ENCODE measurements at places on chromosomes 7 and 10. TPM values are rescaled to one million over a fixed set of nuclear protein-coding genes. Genes with fewer than 3 reads are reported as not detected.

DNA sequence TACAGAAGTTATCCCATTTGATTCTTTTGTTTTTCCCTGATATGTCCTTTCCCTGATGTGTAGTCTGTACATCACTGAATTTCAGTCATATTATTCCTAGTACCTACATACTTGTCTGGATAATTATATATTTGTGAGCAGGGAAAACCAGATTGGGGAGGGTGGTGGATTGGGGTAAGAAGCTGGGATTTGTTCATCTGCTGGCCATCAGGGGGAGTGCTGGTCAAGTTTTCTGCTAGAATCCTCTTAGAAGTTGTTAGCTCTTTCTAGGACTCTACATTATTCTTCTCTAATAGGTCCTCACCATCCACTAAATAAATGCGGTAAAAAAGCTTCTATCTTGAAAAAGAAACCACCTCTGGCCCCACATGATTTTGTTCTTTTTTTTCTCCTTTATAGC lies 232.7 kb upstream of the TAC1 start:
- no peaks in the 10 kb centered on the region for H3K4me1 ChIP-seq
- no peak overlapping the region for H3K27ac ChIP-seq
- H3K4me3 ChIP-seq: no peak overlapping the region
- no peaks in the 10 kb centered on the region for H3K27me3 ChIP-seq
- H3K36me3 ChIP-seq: no peaks in the 10 kb centered on the region
- DNase-seq: peak; percentile 37

DNA sequence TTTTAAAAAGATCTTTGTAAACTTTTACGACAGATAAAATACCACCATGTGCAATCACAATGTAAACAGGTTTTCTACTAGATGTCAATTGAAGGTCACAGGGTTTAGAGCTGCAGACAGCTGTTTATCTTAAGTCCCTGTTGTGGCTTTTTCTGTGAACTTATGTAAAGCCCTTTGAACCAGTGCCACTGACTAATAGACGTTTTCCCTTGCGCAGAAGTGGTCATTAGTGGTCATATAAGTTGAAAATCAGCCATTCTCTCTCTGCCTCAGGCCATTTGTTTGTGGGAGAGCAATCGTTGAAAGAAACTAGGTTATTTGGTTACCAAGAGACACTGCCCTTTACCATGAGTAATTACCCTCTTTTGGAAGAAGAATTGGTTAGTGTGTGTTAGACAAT lies 23.9 kb downstream of the CACNB2 start:
- DNase-seq: no peak
- no peaks in the 10 kb centered on the region for H3K27me3 ChIP-seq
- no peaks in the 10 kb centered on the region for H3K4me1 ChIP-seq
- no peaks in the 10 kb centered on the region for H3K36me3 ChIP-seq
- no peak overlapping the region for H3K27ac ChIP-seq

- peak overlapping the region; percentile 53 for H3K4me3 ChIP-seq
- H3K36me3 ChIP-seq: no peaks in the 10 kb centered on the region
- peak; percentile 13 for DNase-seq
- H3K27me3 ChIP-seq: no peaks in the 10 kb centered on the region
- H3K27ac ChIP-seq: no peak overlapping the region
These were observed 351.9 kb downstream of the DNAJB6 start for GRCh38 chr7:157688533-157689268.

ANXA8L1 gene
- total RNA-seq: 0.94 TPM

STEAP1B gene
- 11.3 TPM for total RNA-seq

DNA sequence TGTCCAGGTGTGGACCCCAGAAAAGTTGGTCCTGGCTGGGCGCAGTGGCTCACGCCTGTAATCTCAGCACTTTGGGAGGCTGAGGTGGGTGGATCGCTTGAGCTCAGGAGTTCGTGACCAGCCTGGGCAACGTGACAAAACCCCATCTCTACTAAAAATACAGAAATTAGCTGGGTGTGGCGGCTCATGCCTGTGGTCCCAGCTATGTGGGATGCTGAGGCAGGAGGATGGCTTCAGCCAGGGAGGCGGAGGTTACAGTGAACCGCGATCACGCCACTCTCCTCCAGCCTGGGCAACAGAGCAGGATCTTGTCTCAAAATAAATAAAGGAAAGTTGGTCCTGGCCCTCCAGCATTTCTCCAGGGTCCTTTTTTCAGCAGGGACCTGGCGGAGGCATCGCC lies 1.4 kb downstream of the NUDT1 start:
- no peak for DNase-seq
- no peaks in the 10 kb centered on the region for H3K27me3 ChIP-seq
- no peak overlapping the region for H3K27ac ChIP-seq
- H3K4me1 ChIP-seq: peaks cover 13% of the 10 kb centered on the region

GRCh38 chr7:95056107-95056739 lies 148.8 kb downstream of the PPP1R9A start:
- H3K27me3 ChIP-seq: no peaks in the 10 kb centered on the region
- DNase-seq: no peak
- H3K4me3 ChIP-seq: no peak overlapping the region
- no peak overlapping the region for H3K27ac ChIP-seq
- H3K4me1 ChIP-seq: no peaks in the 10 kb centered on the region
- no peaks in the 10 kb centered on the region for H3K36me3 ChIP-seq

DNA sequence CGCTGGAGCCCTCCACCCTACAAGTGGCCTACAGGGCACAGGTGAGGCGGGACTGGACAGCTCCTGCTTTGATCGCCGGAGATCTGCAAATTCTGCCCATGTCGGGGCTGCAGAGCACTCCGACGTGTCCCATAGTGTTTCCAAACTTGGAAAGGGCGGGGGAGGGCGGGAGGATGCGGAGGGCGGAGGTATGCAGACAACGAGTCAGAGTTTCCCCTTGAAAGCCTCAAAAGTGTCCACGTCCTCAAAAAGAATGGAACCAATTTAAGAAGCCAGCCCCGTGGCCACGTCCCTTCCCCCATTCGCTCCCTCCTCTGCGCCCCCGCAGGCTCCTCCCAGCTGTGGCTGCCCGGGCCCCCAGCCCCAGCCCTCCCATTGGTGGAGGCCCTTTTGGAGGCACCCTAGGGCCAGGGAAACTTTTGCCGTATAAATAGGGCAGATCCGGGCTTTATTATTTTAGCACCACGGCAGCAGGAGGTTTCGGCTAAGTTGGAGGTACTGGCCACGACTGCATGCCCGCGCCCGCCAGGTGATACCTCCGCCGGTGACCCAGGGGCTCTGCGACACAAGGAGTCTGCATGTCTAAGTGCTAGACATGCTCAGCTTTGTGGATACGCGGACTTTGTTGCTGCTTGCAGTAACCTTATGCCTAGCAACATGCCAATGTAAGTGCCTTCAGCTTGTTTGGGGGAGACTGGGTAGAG lies at the start of gene COL1A2:
TSS of gene COL1A2 (plus strand) at position 459 of the 704 bp plus-strand sequence. CDS start at position 596, 137 bp downstream.
- no peaks in the 10 kb centered on the region for H3K27me3 ChIP-seq
- H3K36me3 ChIP-seq: no peaks in the 10 kb centered on the region
- H3K4me3 ChIP-seq: peak within 1 kb of the TSS; percentile 74
